D721Med (cell line): ENCODE measurements at places on chromosomes 11 and 22.

GRCh38 chr11:36467012-36467411 lies 43.1 kb downstream of the TRAF6 start:
- no peak for DNase-seq

GRCh38 chr11:8081591-8082250 lies 710 bp downstream of the TUB start:
- DNase-seq, result no peak

DNA sequence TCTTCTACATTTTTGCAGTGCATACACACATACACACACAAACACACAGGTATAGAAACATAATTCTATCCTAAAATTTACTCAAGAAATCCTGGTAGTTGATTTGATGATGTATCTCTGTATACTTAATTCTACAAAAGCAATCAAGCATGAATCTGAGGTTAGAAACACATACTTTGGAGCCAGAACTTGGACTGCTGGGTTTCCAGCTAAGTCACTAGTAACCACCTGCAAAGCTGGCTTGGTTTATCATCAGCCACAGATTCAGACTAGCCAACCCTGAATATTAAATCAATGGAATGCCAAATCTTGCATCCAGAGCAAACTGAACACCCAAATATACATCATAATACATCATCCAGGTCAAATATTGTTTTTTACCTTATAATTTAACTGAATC lies 24.8 kb upstream of the POU2AF2 start:
- no peak for DNase-seq

DNA sequence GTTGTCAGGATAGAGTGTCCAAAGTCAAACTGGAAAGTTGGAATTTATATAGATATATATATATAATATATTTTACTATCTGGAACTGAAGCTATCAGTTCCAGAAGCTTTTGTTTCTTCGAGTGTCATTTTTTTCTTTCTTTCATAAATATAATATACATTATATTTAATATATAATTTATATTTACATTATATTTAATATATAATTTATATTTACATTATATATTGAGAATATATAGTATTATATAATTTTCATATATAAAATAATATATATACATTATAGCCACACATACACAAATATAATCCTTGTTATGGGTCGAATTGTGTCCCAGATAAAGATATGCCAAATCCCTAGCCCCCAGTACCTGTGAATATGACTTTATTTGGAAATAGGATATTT lies 842.3 kb upstream of the LRRC4C start:
- no peak for DNase-seq

GRCh38 chr11:86491027-86491426 lies 116.3 kb downstream of the CCDC81 start:
- no peak for DNase-seq
